ENCODE measurements at places on chromosomes 13 and 19.

GRCh38 chr13:39232401-39232980, 194.2 kb downstream of the NHLRC3 start:
- DNase-seq, result no peak

DNA sequence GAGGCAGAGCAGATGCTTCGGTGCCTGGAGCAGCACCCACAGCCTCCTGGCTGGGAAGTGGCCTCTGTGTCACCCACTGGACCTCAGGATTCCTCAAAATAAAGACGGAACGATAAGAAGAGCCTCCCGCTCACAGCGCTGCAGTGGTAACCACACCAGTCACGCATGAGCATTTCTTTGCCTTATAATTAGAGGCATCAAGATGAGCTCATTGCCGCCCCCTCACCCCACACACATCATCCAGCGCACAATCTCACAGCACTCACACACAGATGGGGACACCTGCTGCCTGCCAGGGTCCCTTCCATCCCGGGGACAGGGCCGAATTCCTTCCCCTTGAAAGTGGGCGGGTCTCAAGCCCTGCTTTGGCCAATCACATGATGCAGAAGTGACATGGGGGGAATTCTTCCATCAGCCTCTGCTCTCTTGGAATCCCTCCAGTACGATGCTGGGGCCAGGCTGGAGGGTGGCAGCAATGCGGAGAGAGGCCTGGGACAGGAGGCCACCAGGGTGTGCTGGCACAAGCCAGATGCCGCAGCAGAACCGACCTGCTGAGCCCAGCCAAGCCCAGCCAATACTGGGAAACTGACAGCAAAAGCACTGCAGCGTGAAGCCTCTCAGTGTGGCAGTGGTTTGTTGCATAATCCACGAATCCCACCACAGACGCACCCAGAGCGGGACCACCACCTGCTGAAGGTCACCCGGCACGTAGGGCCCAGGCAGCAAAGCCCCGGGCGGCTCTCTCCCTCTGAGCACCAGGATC, 16.0 kb downstream of the PIP5K1C start:
- no peak for DNase-seq

DNA sequence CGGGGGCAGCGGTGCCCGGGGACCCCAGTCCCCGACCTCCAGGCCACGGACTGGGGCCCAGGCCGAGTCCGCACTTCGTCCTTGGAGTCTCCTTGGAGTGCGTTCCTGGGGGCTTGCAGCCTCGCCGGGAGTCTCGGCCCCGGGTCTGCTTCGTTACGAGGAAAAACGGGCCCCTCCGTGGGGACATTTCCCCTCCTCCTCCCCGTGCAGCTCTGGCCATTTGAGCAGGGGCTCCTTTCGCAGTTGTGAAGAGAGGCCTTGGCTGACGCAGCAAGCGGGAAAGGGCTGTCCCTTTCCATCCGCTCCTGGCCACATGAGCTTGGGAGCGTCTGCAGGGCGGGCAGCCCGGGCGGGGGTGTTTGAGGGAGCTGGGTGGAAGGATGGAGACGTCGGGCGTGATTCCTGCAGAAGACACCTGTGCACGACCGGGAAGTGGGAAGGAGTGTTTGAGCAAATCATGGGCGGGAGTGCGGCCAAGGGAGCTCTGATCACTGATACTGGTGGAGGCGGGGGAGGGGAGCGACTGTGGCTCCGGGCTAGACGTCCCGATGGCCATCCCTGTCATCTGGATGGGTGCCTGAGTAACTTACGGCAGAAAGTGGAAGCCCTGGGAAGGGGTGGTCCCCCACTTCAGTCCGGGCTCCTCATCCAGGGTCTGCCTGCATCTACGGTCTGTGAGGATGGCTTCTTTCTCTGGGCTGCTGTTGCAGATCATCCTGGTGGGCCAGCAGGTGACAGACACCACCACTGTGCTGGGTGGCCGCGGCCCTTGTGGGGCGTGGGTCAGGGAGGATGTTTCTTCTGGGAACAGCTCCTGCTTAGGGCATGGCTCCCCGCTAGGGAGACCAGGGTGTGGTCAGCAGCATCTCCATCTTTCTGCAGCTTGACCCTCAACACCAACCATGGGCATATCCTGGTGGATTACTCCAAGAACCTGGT, 736 bp downstream of the GPI start:
- no peak for DNase-seq

DNA sequence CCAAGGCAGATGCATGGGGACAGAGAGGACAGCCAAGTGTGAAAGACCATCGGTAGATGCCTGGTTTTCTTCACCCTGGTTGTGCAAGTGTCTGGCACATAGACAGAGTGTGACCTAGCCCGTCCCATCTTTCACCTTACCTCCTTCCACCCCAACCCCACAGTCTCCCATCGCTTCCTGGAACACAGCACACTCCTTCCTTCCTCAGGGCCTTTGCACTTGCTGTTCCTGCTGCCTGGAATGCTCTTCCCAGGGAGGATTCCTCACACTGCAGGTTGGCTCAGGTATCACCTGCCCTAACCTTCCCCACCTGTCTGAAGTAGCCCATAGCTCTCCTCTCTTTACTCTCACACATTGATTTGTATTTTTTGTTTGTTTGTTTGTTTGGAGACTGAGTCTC, 3.0 kb downstream of the FIZ1 start:
- no peak for DNase-seq

DNA sequence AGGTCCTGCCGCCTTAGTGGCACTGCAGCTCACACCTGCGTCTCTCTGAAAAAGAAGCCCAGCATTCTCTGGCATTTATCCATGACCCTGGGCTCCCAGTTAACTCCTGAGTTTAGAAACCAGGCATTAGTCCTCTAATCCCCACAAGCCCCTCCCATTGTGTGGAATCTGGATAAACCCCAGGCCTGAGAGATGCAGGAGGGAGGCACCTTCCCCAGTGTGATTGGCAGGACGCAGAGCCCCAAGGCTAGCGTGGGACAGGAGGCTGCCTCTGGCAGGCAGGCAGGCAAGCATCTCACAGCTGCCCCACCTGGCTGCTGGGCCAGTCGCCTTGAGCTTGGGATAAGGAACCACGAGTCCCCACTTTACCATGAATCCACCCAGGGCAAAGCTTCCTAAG, 11.0 kb upstream of the SERPINE3 start:
- no peak for DNase-seq

GRCh38 chr13:51635137-51635878, 51.0 kb downstream of the WDFY2 start:
- DNase-seq, result no peak

GRCh38 chr13:43804461-43805070, 17.8 kb upstream of the ENOX1 start:
- no peak for DNase-seq

- no peak for DNase-seq
These were observed 108.8 kb downstream of the KCTD15 start for GRCh38 chr19:33905473-33905936.

GRCh38 chr13:54965881-54966280, 1937.3 kb downstream of the OLFM4 start:
- no peak for DNase-seq

GRCh38 chr19:47436712-47437401, 17.5 kb upstream of the MEIS3 start:
- DNase-seq, result peak; percentile 82

DNA sequence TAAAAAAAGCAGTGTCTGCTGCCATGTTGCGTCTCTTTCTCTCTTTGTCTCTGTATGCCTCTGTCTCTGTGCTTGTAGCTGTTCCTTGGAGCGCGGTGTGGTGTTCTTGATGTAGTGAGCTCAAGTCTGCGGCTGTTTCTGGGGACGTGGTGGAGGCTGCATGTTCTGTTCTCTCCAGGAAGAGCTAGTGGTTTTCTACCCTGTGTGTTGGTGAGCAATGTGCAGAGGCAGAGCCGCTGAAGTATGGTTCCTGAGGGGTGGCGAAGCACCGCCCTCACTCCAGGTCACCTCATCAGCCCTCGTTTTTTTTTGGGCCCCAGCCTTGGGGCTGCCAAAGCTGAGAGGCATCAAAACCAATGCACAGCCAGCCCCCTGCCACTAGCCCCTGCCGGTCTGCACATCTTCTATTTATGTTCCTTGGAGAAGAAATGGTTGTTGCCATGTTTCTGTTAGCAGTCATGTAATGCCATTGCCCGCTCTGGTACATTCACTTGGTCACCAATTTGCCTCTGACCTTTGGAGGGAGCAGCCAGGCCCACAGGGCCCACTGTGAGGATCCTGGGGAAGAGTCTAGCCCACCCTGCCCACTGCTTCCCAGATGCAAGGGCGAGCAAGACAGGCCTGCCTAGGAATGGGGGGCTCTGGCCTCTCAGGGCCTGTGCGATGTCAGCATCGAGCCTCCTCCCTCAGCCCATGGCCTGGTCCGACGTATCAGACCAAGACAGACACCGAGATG, 7.2 kb downstream of the HNRNPL start:
- peak; percentile 66 for DNase-seq

- peak; percentile 62 for DNase-seq
These were observed 567 bp downstream of the EFNB2 start for GRCh38 chr13:106534639-106535551.

GRCh38 chr13:76489274-76489673, 396.9 kb downstream of the KCTD12 start:
- no peak for DNase-seq

DNA sequence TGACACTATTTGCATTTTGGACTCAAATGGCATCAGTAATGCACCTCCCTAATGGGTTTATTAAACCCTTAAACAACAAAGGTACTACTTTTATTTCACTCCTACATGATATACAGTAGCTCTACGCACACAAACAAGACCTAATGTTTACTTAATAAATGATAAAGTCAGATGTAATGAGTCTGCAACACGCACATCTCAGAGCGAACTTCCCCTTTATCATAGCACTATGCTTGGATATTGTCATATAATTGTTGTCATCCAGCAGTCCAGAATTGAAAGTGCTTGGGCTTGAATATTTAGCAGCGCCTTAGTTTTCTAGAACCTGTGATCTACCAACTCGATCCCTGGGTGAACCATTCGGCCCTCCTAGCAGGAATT, 772 bp downstream of the PARP4 start:
- no peak for DNase-seq

- DNase-seq, result no peak
These were observed 280.1 kb downstream of the PCDH20 start for GRCh38 chr13:61135583-61135982.

DNA sequence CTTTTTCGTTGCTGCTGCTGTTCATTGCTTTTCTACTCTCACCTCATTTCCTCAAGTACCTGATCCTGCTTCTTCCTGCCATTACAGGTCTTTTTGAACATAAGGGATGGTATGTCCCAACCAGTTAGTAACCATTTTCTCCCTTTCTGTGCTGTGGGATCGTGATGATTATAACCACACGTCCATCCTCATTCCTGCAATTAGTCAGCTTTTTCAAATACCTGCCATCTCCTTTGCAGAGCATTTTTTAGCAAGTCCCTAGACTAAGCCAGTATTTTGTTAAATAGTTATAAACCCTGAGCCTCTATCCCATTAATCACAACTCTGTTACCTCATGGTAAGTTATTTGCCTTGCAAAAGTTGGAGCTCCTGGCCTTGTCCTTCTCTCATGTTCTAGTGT, 109.2 kb downstream of the FNDC3A start:
- no peak for DNase-seq

DNA sequence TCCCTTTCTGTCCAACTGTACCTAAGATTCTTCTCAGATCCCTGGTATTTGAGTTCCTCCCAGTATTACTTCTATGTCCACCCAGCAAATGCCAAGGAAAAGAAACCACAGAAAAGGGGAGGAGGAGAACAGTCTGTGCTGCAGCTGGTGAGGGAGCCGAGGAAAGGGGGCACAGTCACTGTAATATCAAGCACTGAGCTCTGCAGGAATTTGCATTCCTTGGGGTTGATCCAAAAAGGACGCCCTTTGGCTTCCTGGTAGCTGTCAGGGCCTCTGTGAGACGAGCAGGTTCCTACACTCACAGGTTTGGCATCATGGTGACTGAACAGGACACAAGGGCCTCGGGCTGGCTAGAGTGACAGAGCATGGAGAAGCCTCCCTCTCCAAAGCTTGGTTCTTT, 273.4 kb downstream of the NHLRC3 start:
- DNase-seq, result no peak

DNA sequence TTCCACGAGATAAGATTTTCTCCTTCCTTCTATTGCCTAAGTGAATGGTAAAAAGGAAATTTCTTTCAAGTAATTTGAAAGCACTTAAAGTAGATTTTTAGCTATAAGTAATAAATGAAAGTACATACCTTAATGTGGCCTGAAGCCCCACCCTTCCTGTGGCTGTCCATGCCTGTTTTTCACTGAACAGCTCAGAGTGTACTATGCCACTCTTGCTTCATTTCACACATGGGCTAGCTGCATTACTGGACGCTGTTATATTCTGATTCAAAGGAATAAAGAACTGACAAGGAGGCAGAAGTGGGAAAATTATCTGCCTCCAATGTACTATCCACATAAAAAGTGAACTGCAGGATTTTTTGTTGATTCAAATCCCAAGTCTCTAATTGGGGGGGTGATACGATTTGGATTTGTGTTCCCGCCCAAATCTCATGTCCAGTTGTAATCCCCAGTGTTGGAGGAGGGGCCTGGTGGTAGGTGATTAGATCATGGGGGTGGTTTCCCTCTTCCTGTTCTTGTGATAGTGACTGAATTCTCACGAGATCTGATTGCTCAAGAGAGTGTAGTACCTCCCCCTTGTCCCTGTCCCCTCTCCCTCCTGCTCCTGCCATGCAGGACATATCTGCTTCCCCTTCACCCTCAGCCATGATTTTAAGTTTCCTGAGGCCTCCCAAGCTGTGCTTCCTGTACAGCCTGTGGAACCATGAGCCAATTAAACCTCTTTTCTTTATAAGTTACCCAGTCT, 154.7 kb upstream of the SGCG start:
- DNase-seq, result no peak

DNA sequence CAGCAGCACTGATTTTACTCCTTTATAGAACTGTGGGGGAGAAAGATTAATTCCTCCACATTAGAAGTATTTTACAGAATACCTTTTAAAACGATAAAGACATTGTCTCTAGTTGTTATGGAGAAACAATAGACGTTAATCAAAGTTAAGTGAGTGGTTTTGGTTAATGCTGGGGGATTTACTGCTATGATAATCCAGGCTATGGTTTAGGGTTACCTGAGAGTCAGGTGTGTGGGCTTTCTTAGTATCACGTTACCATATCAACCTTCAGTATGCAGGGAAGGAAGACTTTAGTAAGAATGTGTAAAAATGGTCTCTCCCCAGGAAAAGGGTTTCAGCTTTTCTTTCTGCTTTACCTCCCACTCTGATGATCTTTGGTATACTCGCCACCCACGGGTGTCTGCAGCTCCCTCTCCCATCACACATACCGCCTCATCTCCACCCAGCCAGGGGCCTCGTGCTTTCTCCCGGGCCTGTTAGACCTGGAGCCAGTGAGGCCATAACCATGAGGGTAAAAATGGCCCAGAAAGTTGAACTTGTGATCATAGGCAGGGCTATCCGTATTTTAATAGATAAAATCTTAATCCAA, 45.6 kb upstream of the WDFY2 start:
- no peak for DNase-seq

- DNase-seq, result peak; percentile 79
These were observed 65.9 kb downstream of the KCNRG start for GRCh38 chr13:50080911-50081678.

- peak; percentile 66 for DNase-seq
These were observed 72.6 kb upstream of the SERP2 start for GRCh38 chr13:44300895-44301638.

DNA sequence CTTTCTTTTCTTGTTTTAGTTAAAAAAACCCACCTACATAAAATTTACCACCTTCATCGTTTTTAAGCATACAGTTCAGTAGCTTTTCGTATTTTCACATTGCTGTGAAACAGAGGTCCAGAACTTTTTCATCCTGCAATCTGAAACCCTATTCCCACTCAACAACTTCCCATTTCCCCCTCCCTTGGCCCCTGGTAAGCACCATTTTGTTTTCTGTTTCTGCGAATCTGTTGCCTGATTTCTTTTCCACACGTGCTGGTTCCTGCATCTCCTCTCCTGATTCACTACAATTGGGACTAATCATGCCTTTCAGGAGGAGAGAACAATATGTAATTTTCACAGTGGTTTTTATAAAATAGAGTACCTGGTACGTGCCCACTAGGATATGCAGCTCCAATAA, 149.2 kb upstream of the RNF113B start:
- no peak for DNase-seq

Data from natural killer cell treated with Interleukin-12 subunit alpha and Interleukin-12 subunit beta and Interleukin-15 and Interleukin-18, amount 100 ng/mL, for 72 hours (primary cell).